ENCODE measurements at places on chromosomes 12 and 14.

DNA sequence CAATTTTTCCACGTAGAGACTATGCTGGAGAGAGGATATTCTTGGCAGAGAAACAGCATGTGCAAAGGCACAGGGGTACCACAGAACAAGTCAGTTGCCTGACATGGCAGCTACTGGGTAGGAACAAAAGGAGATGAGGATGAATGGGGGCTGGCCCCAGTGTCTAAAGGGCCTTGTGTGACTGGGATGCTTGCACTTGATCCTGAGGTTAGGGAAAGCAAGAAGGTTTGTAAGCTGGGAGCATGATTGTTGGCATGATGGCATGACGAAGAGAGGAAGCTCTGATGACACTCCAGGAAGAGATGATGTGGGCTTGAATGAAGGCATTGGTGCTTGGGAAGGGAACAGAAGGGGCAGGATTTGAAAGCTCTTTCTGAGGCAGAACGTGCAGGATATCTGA, 139.1 kb downstream of the ZFP36L1 start:
- no peak for DNase-seq

DNA sequence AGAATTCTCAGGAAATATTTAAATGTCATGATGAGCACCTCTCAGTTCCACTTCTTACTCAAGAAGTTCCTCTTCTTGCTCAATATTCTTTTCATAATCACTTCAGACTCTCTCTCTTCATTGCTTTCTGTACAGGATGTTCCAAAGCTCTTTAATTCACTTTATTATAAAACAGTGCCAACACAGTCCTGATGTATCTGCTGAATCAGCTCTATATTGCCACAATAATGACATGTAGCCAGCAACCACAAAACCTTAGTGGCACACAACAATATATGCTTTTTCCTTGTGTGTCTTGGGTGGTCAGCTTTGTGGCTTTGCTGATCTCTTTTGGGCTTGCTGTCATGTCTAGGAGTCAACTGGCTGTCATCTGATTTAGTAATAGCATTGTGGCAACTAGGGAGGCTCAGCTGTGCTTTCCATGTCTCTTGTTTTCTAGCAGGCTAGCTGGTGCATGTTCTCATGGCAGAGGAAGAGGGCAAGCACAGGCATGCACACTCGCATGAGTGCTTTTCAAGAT, 52.8 kb upstream of the SLC2A13 start:
- DNase-seq: no peak

GRCh38 chr12:14578646-14579045, 11.0 kb upstream of the PLBD1 start:
- DNase-seq: no peak

DNA sequence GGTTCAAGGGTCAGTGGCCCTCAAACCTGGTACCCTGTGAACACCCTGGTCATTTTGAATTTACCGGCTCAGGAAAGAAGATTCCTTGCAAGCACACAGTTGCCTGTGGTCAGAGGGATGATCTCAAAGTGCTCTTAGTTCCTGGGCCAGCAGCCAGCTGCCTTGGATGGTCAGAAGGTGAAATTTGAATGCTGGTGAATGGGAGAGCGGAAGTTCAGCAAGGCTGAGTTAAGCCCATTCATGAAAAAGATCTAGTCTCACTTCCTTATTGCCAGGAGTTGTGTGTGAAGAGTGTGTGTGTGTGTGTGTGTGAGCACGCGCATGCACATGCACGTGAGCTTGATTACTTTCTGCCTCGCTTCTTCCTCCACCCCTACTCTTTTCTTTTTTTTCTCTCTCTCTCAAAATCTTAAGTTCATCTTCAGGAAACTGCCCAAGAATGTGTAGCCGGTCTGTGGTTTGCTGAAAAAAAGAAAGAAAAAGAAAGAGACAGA, 155.5 kb upstream of the CCND2 start:
- DNase-seq: no peak

- DNase-seq: no peak
Observed at GRCh38 chr12:108201808-108202207, 72.7 kb downstream of the WSCD2 start.

DNA sequence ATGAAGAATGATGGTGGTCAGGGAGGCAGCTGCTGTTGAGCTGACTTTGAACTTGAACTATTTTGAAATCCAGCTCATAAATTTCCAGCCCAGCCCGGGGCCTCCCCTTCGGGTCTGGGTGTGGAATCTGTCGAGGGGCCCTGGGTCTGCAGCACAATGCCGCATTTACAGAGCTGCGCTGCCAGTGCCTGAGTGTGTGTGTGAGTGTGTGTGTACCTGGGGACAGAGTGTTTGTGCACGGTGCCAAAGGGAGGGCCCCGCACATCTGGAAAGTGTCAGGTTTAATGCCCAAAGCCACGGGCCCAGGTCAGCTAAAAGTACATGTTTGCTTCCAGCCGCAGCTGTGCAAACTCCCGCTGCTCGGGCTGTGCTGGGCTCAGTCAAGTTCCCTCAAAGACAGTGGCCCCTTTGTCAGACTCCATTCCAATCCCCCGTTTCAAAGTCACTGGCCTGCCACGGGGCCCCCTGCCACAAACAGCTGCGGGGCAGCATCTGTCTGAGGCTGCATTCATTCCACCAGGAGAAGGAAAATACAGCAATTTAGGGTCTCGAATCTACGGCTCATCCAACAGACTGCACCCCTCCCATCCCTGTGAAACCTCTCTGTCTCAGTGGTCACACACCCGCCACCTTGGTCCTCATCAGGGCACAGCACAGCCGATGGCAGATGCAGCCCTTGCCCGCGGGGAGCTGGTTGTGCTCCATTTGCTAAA, 16.3 kb upstream of the RFLNA start:
- DNase-seq: no peak

GRCh38 chr14:65637780-65638179, 225.2 kb downstream of the FUT8 start:
- DNase-seq: peak; percentile 2

DNA sequence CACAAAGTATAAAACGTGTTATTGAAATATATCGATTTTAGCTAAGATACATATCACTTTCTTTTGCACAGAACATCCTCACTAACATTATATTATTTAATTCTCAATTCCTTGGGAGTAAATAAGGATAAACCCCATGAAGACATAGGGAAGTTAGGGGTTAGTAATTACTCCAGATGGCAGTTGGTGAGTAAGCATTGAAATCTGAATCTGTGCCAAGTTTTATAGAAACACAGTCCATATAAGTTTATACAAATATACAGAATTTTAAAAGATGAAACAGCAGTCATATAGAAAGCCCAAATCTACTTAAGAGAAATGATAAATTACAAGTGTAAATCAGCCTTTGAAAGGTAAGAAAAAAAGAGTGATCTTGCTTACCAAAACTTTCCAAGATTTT, 200.4 kb upstream of the SYT10 start:
- DNase-seq: no peak

DNA sequence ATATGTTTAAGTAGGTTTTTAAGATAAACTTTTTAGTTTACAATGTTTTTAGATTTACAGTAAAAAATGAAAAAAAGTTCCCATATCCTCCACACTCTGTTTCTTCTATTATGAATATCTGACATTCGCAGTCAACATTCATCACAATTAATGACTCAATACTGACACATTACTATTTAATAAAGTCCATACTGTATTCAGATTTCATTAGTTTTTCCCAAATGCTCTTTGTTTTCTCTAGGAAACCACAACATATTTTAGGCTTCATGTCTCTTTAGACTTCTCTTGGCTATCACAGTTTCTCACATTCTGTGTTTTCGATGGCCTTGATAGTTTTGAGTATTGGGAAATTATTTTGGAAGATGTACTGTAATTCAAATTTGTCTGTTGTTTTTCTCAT, 399.8 kb downstream of the SLC6A15 start:
- no peak for DNase-seq

DNA sequence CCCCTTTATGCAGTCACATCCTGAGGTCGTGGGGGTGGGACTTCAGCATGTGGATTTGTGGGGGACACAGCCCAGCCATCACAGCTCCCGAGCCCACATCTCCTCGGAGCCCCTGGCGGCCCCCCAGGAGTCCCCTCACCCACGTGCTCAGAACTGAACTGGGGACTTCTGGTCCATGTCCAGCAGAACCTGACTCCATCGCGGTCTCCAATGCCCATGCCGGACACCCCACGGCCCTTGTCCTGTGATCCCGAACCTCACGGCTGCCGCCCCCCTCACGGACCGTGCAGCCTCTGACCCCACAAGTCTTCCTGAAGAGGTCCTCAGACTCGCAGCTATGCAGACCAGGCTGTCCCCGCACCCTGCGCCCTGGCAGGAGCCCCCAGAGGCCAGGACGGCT, 13.5 kb upstream of the FBRSL1 start:
- no peak for DNase-seq

DNA sequence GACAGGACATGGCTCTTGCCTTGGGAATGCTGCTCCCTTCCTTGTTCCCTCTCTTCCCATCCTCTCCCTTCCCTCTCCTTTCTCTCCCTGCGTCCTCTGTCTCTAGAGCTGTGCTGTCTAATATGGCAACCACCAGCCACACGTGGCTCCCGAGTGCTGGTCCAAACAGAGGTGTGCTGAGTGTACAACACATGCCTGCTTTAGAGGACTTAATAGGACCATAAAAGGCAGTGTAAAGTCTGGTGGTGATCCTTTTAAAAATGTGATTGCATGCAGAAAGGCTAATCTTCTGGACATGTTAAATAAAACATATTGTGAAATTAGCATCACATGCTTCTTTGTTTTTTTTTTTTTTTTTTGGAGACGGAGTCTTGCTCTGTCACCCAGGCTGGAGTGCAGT, 87.2 kb downstream of the ESRRB start:
- DNase-seq: no peak

DNA sequence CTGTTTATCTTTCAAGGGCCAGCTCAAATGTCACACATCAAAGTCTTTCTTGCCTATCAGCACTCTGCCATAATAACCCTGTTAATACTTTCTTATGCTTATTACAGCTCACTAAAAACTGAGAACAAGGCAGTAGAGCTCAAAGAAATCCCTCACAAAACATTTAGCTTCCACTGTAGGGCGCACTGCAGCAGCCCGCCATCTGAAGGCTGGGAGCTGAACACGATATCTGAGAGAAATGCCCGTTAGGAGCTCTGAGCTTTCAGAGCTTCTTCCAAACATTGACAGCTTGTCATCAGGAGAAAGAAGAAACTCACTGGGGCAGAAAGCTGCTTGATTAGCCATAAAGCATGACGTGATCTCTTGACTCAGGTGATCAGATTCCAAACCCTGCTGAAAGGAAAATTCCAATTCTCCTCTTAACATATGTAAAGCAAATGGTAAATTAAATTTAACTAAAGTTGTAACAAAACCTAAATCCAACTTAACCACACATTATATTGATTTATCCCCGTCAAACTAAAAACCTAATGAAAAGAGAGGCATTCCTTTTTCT, 175.7 kb downstream of the C12orf50 start:
- DNase-seq: no peak

DNA sequence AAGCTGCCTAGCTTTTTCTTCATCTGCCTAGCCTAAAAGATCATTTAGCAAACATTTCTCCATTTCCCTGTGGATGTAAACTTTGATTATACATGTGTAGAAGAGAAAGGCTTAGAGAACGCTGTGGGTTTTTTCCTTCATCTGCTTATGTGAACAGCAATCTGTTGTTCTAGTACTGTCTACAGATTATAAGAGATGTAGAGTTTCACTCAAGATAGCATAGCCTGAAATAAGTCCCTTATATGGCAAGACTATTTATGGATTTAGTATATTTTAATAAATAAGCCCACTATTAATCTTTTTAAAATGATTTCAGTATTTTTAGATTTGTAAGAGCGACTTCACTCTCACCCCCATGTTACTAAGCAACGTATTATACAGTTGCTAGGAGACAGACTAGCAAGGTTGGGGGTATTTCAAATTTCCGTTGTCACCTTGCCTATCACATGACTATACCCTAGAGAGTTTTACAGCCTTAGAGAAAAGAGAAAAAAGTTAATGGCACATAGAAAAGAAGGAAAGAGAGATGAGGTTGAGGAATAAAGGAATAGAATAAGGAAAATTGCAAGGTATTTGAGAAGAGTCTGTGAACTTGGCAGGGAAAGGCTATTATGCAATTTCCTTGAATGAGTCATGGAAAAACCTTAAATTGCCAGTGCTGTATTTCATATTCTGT, 12.2 kb upstream of the TUBA1A start:
- no peak for DNase-seq

- DNase-seq: no peak
Observed at GRCh38 chr12:29783773-29784666, at the start of gene TMTC1. TSS of gene TMTC1 (minus strand) at chr12:29783942. CDS start at chr12:29783751, 191 bp downstream.

DNA sequence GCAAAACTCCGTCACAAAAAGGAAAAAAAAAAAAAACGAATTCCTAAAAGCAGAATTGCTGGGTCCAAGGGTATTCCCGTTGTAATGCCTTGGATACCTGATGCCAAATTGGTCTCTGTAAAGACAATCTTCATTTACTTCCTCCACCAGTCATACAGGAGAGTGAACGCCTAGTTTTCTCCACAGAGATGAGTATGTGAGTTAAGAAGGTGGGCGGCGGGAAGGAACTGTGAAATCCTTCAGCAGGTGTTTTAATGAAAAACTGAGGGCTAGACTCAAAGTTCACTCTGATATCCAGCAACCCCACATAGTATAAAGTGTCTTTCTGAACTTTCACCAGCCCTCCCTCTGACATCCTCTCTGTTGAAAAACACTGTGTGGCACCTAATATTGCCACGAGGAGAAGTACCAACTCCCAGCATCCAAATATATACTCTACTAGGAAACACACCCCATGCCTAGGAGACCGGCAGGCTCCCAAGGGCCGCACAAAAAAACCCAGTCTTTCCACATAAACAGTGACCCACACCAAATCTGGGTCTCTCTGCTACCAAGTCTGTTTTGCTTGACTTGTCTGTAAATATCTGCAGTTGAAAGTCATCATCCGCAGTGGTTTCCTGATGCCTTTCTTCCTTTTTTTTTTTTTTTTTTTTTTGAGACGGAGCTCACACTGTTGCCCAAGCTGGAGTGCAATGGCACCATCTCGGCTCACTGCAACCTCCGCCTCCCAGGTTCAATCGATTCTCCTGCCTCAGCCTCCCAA, 30.3 kb upstream of the FOXN3 start:
- DNase-seq: no peak

DNA sequence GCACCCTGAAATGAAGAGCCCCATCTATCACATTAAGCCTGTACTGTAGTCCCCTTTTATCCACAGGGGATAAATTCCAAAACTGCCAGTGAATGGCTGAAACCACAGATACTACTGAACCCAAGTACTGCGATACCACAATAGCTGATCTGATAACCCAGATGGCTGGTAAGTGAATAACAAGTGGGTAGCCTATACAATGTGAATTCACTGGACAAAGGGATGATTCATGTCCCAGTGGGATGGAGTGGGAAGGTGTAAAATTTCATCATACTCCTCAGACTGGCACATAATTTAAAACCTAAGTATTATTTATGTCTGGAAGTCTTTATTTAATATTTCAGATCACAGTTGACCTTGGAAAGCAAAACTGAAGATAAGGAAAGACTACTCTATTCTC, 201.3 kb downstream of the GPHN start:
- no peak for DNase-seq

Measured in activated T-helper 1 cell treated with Interleukin-2 at 50 U/mL for 16 hours (primary cell).